OCI-M1 (cell line): ENCODE measurements at places on chromosomes 3 and 15.
A peak's percentile ranks its signal among the peaks of the same experiment; 100 is the strongest.

- no peak for DNase-seq
Measured at GRCh38 chr3:16286161-16286560, 21.1 kb downstream of the OXNAD1 start.

- DNase-seq: peak; percentile 7
Measured at GRCh38 chr15:87661454-87662355, 594.8 kb downstream of the NTRK3 start.

GRCh38 chr15:22891426-22892210, 53.2 kb downstream of the NIPA2 start:
- DNase-seq: no peak

DNA sequence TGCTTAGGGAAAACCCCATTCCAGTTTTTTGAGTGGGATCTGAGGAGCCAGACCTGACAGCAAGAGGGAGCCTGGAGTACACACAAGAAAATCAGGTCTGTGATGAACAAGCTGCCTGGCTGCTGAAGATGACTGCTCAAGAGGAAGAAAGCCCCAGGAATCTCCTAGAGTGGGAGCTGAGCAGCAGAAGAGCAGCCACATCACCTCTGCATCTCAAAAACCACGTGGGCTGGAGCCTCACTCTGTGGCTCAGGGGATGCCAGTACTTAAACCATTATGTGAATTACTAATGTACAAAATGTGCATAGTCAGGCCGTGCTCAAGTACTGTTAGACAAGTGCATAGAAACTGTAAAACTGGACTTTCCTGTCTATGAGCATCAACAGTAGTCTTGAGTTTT, 52.4 kb downstream of the SLC9A9 start:
- DNase-seq: no peak

DNA sequence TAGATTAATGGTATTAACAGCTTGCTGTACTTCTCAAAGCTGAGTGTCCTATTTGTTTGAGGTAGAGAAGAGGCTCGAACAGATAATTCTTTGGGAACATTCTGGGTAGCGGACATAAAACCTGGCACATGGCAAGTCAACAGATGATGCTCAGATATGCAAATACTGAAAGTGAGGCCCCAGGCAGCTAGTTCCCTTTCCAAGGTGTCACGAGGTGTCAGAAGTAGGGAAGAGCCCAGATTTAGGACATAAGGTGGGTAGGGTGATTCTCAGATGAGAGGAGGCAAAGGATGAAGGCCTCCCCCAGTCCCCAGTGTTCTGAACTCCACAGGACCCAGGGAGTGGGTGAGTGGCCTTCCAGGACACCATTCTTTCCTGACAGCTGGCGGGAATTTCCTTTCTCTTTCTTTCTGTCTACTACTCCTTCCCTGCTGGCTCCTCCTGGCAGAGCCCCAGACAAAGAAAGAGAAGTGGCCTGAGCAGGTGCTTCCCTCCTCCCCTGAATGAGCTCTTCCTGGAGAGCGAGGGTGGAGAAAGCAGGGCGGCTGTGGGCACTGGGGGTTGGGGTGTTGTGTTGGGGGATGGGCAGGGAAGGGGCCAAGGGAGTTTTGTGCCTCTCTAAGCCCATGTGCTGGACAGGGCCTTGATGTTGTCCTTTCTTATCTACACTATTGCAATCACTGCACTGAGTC, 87.5 kb downstream of the CORO2B start:
- no peak for DNase-seq

- DNase-seq: no peak
Measured at GRCh38 chr3:171384101-171384891, 75.9 kb downstream of the TNIK start.

GRCh38 chr15:49843725-49844124, 222.9 kb downstream of the DTWD1 start:
- DNase-seq: no peak

DNA sequence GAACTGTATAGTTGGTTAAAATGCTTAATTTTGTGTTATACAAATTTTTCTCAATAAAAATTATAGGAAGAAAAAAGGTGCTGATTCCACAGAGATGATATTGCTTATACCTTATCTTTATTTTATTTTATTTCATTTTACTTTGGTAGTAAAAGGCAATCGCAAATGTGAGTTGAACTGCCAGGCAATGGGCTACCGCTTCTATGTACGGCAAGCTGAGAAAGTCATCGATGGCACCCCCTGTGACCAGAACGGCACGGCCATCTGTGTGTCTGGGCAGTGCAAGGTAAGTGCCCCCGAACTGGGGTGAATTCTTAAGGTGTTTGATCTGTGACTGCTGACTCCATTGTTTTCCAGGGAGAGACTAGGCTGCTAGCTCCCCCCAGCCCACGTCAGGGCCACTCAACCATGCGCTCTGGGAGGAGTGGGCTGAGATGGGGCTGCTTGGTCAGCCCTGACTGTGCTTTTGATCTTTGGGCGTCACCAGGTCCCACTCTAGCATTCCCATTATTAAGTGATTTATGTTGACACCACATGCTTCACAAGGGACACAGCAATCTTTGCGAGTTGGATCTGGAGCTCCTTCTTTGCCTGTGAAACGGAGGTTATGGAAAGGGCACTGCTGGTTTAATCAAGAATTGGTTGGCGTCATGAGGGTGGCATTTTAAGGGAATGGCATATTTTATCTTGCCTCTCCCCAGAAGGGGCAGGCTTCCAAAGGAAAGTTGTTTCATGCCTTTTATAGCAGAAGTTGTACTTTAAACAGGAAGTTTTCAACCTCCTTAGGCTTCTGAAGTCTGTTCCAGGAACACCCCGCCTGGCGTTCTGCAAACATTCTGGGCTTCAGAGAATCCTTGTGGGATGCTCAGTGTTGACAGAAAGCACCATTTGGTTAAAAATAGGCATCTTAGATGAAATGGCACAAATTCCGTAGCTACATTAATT, 296.5 kb downstream of the THSD4 start:
- DNase-seq: no peak

DNA sequence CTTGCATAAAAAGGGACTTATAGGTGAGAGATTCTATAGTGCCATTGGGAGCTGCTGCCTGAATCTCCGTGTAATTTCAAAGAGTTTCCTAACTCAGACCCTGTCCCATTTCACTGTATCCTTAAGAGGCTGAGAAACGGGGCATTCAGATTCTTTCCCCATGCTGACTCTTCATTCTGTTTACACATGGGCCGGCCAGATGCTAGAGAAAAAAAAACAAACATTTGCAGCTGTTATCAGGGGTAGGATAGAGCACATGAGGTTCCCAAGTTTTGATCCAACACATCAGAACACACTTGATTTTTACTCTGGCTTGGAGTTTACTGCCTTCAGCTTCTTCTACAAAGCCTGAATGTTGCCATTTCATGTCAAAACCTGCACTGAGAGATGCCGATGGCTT, 215.9 kb upstream of the TPRG1 start:
- no peak for DNase-seq
